ENCODE measurements at places on chromosomes 7 and 10. TPM values are rescaled to one million over a fixed set of nuclear protein-coding genes. Genes with fewer than 3 reads are reported as not detected.

GRCh38 chr10:93437086-93437945 lies 44.8 kb downstream of the MYOF start:
- peak; percentile 97 for DNase-seq

- DNase-seq: no peak
Measured at GRCh38 chr7:47932466-47933037, 15.7 kb downstream of the PKD1L1 start.

Gene SFRP5
- not detected for total RNA-seq

- no peak for DNase-seq
Measured at GRCh38 chr10:986881-987619, 1.2 kb upstream of the GTPBP4 start.

Gene GPR146
- total RNA-seq: 29.8 TPM

GRCh38 chr7:55550841-55551537 lies 21.3 kb downstream of the VOPP1 start:
- no peak for DNase-seq

Gene TAS2R5
- total RNA-seq: 0.53 TPM

- DNase-seq: no peak
Measured at GRCh38 chr7:158111049-158111751, 476.4 kb downstream of the PTPRN2 start.

GRCh38 chr7:30331338-30331737 lies 46.9 kb downstream of the ZNRF2 start:
- DNase-seq: no peak

GRCh38 chr7:14340393-14341074 lies 351.1 kb upstream of the ETV1 start:
- DNase-seq: no peak

DNA sequence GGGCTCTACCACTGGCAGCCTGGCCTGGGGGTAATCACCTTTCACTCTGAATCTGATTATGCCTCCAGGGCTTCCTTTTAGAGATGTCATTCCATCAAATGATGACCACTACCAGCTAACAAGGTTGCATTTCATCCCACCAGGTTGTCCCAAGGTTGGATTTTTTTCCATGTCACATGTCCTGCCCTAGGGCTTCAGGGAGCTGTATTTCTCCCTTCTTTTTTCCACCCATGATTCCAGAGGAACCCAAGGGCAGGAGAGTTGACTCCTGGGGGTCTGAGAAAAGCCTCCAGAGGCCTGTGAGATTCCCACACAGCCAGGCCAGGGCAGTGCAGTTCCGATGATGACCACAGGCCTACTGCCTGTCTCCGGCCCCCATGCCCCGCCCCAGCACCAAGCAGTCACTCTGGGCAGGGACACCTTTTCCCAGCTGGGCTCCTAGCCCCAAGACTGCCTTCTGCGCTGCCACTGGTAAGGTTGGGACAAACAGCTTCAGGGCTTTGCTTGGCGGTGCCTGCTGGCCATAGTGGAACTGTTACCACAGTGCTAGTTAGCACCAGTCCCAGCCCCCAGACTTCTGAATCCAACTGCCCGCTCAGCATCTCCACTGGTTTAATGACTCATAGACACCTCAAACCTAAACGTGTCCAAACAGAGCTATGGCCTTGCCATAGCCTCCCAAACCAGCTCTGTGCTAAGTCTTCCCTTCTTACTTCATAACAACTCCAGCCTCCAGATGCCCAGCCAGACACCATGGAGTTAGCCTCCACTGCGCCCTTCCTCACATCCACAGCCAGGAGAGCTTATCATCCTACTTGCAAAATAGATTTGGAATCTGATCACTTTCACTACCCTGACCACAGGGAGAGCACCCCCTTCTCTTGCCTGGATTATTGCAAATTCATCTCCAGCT lies 133.7 kb downstream of the ARHGAP22 start:
- no peak for DNase-seq

GRCh38 chr7:25863729-25864110 lies 288.3 kb upstream of the NFE2L3 start:
- no peak for DNase-seq

DNA sequence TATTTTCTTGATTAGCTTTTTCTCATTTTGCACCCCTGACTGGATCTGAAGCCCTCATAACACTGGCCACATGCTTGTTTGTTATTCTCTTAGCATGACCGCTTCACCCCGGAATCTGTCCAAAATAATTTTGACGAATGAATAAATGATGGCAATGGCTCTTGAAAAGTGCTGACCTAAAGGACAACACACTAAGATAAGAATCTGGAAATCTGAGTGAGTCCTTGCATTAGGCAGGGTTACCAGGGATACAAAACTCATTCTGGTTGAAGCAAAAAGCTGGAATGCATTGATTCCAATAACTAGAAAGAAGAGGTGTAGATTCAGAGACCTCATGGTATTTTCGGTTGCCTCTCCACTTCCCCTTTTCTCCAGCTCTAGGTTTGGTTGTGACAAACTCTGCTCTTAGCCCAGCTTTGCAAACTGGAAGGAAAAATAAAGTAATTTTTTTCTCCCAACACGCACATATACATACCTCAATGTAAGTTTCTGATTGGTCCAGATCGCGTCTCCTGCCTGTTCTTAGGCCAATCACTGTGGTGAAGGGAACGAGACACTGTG lies 157.4 kb downstream of the SKIDA1 start:
- no peak for DNase-seq

GRCh38 chr10:88095223-88095721 lies 231.8 kb downstream of the PTEN start:
- DNase-seq: no peak

DNA sequence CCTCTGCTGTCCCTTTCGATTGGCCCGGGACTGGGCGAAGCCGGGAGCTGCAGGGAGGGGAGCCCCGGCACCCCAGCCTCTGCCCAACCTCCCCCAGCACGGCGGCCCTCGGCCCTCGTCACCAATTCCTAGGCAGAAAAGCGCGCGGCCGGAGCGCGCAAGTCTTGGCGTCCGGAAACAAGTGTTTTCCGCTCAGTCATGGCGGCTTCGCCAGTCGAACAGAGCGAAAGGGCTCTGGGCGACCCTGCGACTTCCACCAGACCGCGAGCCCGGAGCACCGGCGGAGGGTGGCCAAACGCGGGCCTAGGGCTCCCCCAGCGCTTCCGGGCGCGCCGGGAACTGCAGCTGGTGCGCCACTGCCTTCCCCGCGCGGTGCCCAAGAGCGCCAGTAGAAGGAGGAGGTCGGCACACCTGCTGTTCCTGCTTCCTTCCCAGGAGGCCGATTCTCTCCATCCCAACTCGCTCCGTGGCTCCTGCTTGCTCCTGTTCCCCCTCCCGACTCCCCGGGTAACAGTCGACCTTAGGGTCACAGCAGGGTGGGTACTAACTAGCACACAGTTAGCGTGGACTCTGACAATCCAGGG lies 729.9 kb downstream of the ZWINT start:
- DNase-seq: no peak

- DNase-seq: peak; percentile 17
Measured at GRCh38 chr10:24894309-24894708, 58.1 kb downstream of the PRTFDC1 start.

DNA sequence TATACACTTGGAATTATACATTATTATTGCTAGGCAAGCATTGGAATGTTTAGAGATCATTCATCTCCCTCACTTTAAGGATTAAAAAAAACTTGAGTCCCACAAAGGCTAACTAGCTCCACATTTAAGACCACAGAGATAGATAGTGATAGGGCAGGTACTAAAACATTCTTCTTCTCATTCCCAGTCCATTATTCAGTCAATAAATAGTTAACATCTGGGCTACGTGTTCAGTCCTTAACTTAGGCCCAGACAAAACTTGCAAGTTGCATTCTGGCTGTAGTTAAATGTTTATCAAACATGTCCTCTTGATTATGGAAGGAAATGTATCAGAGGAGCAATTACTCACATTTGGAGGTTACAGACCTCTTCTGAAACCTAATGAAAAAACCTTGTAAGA lies 2.4 kb downstream of the GNG11 start:
- DNase-seq: no peak

GRCh38 chr7:6032641-6033040 lies 1.5 kb downstream of the ANKRD61 start:
- DNase-seq: no peak

Gene H2BK1
- total RNA-seq: not detected

- no peak for DNase-seq
Measured at GRCh38 chr7:28957064-28957750, 923 bp downstream of the TRIL start.

Gene HOXA10
- 0.14 TPM for total RNA-seq

DNA sequence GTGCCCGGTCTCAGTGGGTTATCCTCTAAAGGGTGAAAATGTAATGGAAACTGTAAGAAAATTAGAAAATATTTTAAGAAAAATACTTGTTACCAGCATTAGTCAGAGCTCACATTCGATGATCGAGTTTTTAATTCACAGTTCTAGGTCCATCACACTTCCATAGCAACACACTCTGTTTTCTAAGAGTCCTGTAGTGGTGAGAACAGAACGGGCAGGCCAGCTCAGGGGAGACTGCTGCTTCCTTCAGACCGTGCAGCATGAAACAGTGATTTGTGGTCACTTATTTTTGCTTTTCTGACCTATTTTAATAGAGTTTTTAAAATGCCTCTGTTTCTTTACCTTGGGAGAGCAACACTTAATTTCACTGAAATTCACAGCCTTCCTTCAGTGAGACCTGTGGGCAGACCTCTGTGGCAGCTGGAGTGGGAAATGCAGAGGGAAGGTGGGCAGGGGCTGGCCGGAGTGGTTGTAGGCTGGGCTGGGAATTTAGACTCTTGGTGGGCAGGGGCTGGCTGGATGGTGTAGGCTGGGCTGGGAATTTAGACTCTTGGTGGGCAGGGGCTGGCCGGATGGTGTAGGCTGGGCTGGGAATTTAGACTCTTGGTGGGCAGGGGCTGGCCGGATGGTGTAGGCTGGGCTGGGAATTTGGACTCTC lies 1.5 kb downstream of the SUN1 start:
- no peak for DNase-seq

GRCh38 chr7:157442456-157442855 lies 105.7 kb downstream of the DNAJB6 start:
- no peak for DNase-seq

Gene TFR2
- 0.85 TPM for total RNA-seq

Data from pulmonary artery endothelial cell (primary cell).